ENCODE measurements at places on chromosomes 13 and 19. TPM values are rescaled to one million over a fixed set of nuclear protein-coding genes. Genes with fewer than 3 reads are reported as not detected.

Gene LIPE
- 2.4 TPM for total RNA-seq

Gene LYPD3
- not detected for total RNA-seq

Gene PSG1
- total RNA-seq, result not detected

Gene KLHL1
- total RNA-seq, result not detected

Gene KRI1
- 8.4 TPM for total RNA-seq

Gene KLK8
- total RNA-seq, result not detected

Gene SRRM5
- not detected for total RNA-seq

Gene LONP1
- 92.9 TPM for total RNA-seq

Gene CLDN10
- total RNA-seq, result 2.9 TPM

Gene ZNF835
- total RNA-seq, result under 0.01 TPM

Gene SMIM7
- total RNA-seq, result 102 TPM

Gene ZNF534
- not detected for total RNA-seq

Gene FLT1
- total RNA-seq, result 328 TPM

Gene ZFR2
- total RNA-seq, result not detected

Gene WDR88
- total RNA-seq, result not detected

Gene NLRP11
- total RNA-seq, result not detected

Gene ZNF527
- total RNA-seq, result 6.1 TPM

Gene IL4I1
- 8.2 TPM for total RNA-seq

Gene SSC5D
- total RNA-seq, result 0.32 TPM

Measured in epithelial cell of umbilical artery (primary cell).